ENCODE measurements at places on chromosomes 11 and 22.

- no peak for DNase-seq
Observed at GRCh38 chr11:61111786-61112517, 9.7 kb downstream of the CD5 start.

- DNase-seq = peak; percentile 86
Observed at GRCh38 chr11:121936781-121937447, 179.1 kb downstream of the BLID start.

- no peak for DNase-seq
Observed at GRCh38 chr22:49597428-49598039, 230.1 kb downstream of the BRD1 start.

GRCh38 chr11:112511911-112512310, 251.3 kb upstream of the PLET1 start:
- no peak for DNase-seq

DNA sequence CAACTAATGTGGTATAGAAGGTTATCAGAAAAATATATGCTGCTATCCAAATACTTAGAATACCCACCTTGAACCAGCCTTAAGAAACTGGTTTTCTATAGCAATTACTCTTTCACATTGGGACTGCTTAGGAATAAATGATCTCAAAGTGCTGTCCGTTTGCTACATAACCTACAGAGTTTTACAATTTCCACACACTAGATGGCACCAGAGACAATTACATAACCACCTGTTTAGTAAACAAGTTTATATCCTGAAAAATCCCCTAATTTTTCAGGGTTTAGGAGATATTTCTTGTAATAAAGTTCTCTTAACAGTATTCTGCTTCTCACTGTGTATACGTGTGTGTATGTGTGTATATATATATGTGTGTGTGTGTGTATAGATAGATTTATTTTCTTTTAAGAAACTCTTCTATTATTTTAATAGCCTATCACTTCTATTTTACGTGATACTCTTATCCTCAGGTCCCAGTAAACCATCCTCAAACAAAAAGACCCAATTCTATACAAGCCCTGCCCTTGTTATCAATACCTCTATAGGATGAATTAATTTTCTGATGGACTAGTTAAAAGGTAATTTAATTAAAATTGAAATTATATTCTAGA, 6.7 kb upstream of the OR5I1 start:
- DNase-seq = peak; percentile 57

GRCh38 chr11:11069841-11070835, 212.3 kb upstream of the ZBED5 start:
- DNase-seq = no peak

DNA sequence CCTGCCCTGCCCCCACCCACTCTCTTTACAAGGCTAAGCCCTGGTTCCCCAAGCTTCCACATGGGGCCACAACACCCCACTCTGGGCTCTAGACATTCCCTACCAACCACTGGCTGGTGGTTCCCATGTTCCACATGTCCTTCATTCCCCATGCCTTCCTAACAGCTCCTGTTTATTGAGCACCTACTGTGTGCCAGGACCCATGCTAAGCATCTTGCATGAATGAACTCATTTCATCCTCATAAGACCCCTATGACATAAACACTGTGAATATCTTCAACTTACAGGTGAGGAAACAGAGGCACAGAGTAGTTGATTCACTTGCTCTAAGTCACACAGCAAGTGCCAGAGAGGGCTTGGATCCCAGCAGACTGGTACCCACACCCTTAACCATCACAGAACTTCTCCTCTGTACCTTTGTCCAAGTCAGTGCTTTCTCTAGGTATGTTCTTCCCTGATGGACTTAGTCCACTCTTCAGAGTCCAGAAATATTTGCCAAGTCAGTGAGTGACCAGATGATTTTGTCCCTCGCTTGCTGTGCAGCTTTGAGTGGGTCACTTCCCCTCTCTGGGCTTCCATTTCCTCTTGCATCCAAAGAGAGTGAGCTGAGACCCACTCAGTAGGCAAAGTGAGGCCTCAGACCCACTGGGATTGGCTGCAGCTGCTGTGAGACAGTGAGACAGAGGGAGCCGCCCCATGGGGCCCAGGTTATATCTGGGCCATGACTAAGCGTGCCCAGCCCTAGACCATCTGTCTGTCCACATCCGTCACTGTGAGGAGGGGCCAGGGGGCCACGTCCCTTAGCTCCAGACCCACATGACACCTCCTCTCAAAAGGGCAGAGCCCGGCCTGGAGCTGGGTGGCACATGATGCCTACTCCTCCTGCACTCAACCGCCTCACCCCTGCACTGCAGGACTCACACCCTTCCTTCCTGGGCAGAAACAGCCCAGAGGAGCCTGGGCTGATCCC, 132.4 kb downstream of the MN1 start:
- peak; percentile 68 for DNase-seq

GRCh38 chr11:109439684-109440083, 17.7 kb downstream of the C11orf87 start:
- peak; percentile 35 for DNase-seq
